ENCODE measurements at places on chromosomes 3 and 15.

- DNase-seq = no peak
Measured at GRCh38 chr3:105614288-105615030, 247.8 kb downstream of the ALCAM start.

DNA sequence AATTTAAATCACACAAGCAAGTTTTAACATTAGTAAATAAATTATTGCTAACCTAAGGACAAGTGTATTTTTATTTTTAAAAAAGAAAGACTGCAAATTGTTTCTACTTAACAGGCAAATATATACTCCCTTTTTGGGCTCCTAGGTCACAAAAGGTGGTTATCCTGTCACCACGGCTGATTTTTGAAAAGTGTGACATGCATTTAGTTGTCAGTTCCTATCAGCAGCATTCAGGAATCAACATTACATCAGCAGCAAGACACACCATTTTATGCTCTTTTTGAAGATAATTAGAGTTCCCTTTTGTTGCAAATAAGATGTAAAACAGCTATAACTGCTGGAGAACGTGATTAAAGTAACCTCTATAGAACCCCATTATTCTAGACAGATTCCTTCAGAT lies 357.5 kb upstream of the TMCO5A start:
- DNase-seq = no peak

- DNase-seq = no peak
Measured at GRCh38 chr3:168457954-168458539, 362.3 kb upstream of the GOLIM4 start.

DNA sequence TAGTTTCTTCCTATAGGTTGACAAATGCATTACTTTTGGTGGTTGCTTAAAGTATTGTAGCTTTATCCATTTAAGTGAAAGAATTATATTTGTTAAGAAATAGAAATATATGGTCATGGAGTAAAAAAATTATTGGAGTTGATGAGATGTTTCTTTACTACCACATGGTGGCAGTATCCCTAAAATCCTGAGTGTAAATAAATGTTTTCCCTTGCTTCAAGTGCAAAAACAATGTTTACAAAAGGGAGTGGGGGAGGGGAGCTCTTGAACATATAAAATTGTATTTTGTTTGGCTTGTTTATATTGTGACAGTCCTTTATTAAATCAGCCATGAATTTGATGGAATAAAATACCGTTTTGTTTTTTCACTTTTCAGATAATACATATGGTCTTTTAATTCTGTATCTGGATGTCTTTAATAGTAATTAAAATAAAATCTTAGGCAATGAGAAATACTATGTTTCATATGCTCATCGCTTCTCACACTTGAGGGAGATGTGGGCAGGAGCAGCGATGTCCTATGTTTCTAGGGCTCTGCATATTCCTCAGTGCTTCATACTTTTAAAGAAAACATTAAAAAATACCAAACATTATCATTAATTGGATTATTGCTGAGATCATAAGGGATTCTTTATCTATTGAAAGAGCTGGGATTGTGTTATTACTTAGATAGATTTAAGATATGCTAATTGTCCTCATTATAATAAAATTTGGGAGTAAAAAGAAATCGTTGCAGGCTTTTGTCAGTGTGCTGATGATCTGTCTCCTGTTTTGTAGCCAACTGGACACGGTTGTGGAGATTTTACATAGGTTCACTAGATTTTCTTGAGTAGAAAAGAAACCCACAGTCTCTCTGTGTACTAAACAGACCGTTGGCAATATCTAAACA lies 349.7 kb downstream of the TUSC7 start:
- peak; percentile 67 for DNase-seq

GRCh38 chr3:105826778-105827634 lies 41.8 kb downstream of the CBLB start:
- DNase-seq = no peak

- peak; percentile 86 for DNase-seq
Measured at GRCh38 chr3:105368566-105369499, 2.1 kb downstream of the ALCAM start.

GRCh38 chr3:111936191-111936841 lies 42.5 kb upstream of the ABHD10 start:
- DNase-seq = peak; percentile 62

- peak; percentile 52 for DNase-seq
Measured at GRCh38 chr15:47136236-47136635, 581.1 kb upstream of the SEMA6D start.

- DNase-seq = no peak
Measured at GRCh38 chr3:134419214-134419959, 45.1 kb upstream of the AMOTL2 start.

GRCh38 chr15:85976986-85977385 lies 102.7 kb upstream of the AGBL1 start:
- DNase-seq = peak; percentile 14

DNA sequence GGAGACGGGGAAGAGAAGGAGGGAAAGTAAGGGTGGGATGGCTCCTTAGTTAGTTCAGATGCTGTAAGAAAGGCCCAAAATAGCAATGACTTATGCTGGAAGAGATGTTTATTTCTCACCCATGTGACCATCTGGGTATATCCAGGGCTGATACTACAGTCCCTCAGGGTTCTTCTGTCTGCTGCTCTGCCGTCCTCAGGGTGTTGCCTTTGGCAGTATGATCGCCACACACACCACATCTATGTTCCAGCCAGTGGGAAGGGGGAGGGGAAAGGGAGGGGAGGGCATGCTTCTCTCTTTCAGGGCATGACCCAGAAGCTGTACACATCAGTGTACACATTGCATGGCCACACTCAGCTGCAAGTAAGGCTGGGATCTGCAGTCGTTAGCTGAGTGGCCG lies 10.2 kb downstream of the CD276 start:
- no peak for DNase-seq

GRCh38 chr3:114903213-114903612 lies 243.9 kb downstream of the ZBTB20 start:
- DNase-seq = no peak

GRCh38 chr15:77144492-77145070 lies 73.7 kb upstream of the TSPAN3 start:
- no peak for DNase-seq

DNA sequence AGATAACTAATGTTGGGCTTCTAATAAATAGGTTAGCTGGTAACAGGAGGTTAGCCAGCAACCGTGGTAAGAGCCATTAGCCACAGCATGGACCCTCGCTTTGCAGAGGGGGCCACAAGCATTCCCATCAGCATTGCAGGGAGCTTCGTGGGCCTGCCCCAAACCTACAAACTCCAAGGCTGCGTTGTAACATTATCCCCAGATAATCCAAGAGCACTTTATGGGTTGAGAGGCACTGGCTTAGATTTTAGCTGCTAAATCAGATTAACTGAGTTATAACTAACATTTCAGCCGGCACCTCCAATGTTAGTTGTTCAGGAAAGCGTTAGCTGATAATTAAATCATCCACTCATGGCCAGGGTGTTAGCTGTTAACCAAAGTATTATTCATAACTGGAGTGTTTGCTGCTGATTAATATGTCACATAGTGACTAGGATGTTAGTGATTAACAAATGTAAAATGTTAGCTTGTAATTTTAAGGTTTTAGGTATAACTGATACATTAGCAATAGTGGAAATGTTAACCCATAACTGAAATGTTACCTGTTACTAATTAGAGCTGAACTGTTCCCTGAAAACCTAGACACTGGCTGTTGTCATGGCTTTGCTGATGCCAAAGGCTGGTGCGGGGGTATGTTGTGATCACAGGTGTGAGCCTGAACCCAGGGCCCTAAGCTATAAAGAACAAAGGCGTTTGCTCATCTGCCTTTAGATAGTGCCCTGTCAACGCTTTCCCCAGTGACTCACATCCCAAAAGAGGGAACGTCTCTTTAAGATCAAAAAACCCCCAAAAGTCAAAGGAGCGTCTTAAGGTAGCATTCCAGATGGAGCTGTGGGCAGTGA lies 56.2 kb downstream of the SLC6A6 start:
- no peak for DNase-seq

- DNase-seq = no peak
Measured at GRCh38 chr3:166721466-166721865, 658.6 kb downstream of the ZBBX start.

DNA sequence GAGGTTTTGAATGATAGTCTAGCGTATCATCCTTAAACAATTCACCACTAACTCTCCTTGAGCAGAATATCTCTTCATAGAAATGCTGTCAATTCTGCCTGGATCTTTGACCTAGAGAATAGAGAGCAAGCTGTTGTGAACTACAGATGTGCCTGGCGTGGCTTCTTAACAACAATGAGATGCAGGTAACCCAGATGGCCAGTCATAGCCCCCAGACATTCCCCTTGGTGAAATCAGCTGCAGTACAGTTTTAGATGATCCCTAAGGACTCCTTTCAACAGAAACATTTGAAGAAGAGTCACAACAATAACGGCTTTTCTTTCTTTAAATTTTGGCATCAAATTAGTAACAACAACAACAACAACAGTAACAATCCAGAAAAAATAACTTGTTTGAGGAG lies 1041.3 kb downstream of the ROBO1 start:
- no peak for DNase-seq

DNA sequence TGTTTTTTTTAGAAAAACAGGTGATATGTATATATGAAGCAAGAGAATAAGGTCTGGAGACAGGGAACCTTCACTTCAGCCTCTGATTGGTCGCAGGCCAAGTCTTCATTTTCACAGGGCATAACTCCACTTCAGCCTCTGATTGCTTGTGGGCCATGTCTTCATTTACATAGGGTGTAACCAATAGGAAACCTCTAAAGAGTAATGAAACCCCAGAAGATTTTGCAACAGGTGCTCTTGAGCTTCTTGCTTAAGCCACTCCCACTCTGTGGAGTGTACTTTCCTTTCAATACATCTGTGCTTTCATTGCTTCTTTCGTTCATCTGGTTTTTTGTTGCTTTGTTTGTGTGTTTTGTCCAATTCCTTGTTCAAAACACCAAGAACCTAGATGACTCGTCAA lies 22.6 kb upstream of the SCG3 start:
- DNase-seq = no peak

DNA sequence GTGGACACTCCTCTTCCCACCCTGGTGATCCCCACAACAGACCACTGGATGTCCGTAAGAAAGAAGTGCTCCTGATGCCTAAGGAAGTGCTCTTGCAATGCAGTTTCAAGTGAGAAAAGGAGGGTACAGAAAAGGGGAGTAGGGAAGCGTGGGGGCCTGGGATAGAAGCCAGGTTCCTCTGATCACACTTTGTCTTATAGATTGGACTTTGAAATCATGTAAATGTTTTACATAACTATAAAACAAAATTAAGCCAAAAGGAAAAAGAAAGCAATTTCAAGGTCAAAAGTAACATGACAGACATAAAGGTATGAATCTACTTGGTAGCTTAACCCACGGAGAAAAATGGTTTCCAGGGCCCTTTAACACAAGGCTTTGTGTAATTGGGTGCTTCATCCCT lies 107.3 kb upstream of the TRPM1 start:
- no peak for DNase-seq

GRCh38 chr3:84039099-84039498 lies 919.7 kb upstream of the CADM2 start:
- DNase-seq = no peak

DNA sequence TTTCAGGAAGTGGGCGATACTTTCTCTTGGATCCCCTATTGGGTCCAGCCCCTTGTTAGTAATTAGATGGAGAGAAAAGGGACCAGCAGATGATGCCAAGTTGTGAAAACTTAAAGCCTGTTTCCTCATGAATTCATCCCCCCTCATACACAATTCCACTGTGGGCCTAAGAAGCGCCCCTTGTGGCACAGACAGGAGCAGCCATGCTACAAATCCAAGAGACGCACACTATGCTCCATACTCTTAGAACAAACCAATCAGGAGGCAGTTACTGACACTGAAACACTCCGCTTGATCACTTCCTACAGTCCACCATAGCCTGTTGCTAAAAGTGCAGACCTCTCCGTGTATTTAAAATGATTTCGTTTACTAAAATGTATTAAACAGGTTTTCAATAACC lies 111.3 kb upstream of the ARRDC4 start:
- DNase-seq = no peak

DNA sequence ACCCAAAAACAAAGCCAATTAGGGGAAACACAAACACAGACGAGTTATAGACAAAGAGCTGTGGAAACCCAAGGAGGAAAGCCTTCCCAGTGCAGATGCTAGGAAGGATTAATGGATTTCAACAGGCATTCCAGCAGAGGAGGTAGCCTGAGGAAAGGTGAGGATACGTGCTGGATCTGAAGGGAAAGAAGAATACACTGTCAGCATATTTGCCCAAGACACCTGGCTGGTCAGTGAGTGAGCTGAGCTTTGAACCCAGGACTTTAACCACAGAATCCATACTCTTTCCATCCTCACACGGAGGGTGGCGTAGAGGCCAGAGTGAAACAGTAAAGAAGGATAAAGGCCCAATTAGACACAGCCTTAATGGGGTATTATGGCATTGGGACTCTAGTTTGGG lies 9.1 kb upstream of the BFSP2 start:
- no peak for DNase-seq

DNA sequence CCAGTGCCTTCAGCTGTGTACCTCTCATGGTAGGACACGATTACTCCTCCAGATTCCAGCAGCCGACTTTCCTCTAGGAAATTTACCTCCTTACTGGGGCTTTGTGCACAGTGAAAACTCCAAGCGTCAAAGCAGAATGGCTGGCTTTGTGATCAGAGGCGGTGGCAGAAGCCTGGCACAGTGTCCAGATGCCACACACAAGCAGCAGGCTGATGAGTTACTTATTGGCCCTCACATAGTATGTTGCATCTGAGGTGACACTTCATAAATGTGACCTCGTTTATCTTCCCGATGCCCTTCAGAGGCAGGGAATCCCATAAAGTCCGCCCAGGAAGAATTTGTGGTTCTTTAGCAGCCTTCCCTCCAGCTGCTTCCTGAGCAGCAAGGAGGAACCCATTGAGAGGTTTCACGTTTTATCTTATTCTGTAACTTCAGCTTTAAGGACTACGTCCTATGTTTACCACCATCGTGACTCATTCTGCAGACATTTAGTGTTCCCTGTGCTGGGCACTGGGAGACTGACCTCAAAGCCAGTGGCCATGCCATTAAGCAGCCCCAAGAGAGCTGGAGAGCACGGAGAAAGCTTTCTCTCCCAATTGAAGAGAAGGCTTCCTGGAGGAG lies 107.1 kb upstream of the C15orf61 start:
- peak; percentile 11 for DNase-seq

GRCh38 chr3:34364335-34364734 lies 565.9 kb downstream of the PDCD6IP start:
- peak; percentile 27 for DNase-seq

GRCh38 chr3:197028728-197029510 lies 698 bp downstream of the MELTF start:
- DNase-seq = peak; percentile 28

- peak; percentile 18 for DNase-seq
Measured at GRCh38 chr3:195774917-195775316, 36.8 kb downstream of the MUC4 start.

DNA sequence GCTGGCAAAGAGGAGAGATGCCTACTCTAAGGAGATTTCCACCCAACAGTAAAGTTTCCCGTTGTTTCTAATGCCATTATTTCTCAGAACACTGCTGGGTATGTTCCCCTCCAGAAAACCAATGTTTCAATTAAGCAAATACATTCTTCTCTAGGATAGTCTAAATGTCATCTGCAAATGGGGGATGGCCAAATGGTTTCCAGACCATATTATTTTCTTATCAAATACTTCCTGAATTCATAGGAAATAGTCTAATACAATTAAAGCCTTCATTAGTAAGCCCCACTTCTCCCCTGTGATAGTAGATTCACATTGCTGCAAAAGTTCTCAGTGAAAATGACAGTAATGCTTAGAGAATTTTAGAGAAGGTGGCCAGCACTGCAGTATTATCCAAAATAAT lies 716.6 kb downstream of the GRM7 start:
- DNase-seq = no peak
